ENCODE measurements at places on chromosomes 2 and 18.

DNA sequence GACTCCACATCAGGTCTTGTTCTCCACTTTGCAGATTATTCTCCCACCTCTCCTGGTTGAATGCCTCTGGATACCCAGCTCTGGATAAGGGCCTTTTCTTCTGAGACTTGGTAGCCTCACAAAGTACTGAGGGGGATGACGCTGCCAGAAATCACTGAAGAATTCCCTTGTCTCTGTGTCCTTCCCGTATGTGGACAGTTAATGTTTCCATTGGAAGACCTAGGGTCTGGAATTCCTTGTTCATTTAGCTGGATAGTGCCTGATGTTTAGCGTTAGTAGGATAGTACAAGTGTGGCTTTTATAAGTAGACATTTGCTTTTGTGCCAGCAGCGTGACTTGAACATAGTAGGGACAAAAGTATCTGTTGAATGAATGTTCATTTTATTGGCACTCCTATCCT is 76.9 kb downstream of the CLHC1 start:
- no peak for DNase-seq

DNA sequence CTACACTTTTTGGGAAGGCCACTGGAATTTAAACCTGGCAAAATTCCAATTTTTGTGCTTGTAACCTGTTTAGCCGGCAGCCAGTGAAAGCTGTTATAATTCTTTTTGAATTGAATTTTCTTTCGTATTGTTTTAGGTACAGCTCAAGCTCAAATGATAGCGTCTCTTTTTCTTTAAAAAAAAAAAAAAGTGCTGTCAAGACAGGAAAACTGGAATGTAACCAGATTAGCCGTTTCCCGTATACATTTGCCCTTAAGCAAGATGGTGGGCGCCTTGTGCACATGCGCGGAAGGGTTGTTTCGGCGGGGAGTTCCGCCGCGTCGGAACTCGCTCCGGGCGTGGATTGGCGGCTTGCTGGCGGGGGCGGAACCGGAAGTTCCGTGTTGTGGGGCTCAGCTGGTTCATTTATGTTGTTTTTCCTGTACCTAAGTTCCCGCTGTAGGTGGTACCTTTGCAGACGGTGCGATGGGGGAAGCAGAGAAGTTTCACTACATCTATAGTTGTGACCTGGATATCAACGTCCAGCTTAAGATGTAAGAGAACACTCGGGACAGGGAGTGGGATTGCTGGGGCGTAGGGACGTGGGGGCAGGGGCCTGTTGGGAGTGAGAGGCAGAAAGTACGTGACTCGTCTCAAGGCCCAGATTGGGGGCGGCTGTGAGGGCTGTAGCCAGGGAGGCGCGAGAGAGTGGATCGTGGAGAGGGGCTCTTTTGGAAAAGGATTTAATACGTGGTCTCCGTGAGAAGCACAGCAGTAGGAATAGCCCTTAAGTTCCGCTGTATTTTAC is at the start of gene PIK3C3:
PIK3C3 (plus strand) TSS at position 408 of the 787 bp plus-strand sequence; CDS start at position 466, 58 bp downstream.
- DNase-seq, result peak; percentile 93

GRCh38 chr18:63299837-63300745 is 19.5 kb downstream of the BCL2 start:
- DNase-seq, result no peak

DNA sequence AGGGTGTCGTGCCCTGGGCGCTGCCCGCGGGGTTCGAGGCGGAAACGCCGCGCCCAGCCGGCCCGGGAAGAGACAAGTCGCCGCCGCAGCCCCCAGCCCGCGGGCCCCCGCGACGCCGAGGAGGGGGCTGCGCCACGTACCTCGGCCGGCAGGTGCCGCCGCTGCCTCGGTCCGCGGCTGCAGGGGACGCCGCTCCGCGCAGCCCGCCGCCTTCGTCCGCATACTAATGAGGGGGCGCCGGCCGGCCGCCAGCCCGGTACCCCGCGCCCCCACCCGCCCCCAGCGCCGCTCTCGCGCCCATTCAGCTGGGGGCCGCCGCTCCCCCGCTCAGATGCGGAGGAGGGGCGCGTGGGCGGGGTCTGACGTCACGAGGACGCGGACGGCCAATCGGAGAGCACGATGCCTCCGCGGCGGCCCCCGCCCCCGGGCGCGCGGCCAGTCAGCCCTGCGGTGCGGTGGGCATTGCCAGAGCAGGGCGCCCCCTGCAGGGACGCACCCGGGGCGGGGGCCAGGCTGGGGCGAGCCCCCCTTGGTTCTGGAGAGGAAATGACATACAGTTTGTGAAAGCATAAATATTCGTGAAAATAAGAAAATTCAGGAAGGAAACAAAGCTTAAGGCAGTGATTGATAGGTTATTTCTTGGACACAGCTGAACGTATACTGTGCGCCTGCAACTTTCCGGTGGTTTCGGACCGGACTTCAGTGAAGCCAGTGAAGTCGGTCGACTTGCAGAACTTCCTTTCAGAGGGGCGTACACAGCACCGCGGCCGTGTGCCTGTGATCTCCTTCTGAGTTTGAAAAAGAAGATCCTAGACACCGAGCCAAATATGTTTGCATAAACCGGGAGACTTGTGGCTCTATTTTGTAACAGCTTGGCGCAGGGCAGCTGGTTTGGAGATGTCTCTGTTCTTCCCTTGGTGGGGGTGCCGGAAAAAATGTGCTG is at the start of gene ST3GAL5:
ST3GAL5 (minus strand) TSS at position 307 of the 943 bp plus-strand sequence; CDS start at position 222, 85 bp downstream.
- peak; percentile 98 for DNase-seq

GRCh38 chr2:239164335-239164871 is 236.4 kb downstream of the HDAC4 start:
- peak; percentile 48 for DNase-seq

All from activated naive CD8-positive, alpha-beta T cell treated with anti-CD3 and anti-CD28 coated beads, Interleukin-2, amount 10 ng/mL, durations not matched to agents 7 days and 5 days (primary cell).